Kidney tubule cell (primary cell): ENCODE measurements at places on chromosomes 2 and 18.

DNA sequence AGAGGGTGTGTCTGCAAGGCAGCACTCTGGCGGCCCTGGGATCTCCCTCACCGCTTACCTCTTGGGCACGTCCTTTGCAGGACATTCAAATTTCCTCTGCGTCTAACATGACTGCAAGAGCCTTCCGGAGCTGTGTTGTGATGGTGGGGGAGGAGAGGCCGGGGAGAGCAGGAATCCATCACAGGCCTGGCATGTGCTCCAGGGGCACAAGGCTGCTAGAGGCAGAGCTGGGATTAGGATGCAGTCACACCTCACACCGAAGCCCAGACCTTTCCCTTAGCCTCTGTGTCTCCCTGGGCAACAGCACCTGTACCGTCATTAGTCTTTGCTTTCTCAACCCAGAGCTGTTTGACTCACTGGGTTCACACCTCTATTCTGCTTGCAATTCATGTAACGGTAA, 111.3 kb downstream of the CMPK2 start:
- no peak for DNase-seq

DNA sequence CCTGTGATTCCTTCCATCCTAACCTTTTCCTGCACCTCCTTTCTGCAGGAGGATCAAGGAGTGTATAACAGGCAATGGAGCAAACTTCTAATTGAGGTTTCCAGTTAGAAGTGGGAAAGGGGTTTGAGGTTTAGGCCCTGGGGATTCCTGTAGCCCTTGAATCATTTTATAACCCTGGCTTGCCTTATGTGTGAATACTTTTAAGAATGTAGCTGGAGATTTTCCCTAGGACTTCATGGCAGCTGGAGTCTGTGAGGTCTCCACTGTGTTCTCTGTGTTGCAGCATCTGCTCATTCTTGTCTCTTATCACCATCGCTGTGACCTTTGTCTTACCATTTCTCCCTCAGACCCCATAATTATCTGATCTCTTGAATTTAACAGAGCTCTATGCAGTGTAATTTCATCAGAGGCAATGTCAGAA, 370.2 kb upstream of the SLC14A2 start:
- no peak for DNase-seq

DNA sequence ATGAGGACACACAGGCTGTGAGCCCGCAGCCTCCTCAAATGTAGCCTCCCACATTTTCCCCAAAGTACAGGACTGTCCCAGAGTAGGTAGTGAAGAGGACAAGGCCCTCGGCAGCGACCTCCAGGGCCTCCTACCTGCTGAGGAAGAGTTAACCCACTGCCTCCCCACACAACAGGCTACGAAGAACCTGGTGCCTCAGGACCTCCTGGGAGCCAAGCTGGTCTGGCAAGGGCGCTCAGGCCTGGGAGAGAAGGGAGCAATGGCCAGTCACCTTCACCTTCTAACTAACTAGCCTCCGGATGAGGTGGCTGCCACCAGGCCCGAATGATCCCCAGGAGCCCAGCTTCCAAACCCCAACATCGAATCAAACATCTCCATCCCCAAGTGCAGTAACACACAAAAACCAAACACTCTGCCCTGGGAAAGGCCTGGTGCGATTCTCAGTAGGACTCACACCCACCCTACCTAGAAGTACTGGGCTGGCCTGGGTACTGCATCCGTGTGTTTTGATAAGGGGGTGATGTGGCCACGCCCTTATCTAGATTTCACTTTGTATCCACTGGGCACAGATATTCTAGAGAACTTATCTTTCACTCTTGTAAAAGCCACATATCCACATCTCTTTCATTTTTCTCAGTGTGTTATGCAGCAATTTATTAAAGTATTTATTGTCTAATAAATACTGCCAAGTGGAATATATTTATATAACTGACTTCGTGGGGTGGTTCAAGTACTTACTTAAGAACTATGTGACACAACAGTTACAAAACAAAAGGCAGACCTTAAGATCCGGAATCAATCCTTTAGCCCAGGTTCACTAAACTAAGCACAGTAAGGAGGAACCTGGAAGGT, 9.7 kb downstream of the ERFE start:
- no peak for DNase-seq

DNA sequence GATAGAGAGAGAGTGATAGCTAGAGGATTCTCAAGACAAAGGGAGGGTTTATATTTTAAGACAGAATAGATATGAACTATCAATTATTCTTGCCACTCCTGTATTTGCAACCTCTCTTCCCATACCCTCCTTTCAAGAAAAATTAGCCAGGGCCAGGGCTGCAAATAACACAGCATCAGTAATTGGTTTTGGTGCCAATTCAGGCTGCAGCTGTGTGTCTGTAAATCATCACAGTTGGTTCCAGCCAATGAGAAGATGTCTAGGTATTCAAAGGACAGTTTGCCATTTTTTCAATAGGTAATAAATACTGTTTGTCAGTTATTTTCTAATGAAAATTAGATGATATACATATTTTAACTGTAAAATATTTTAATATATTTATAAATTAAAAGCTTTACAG, 73.5 kb downstream of the WDPCP start:
- DNase-seq: no peak

GRCh38 chr2:120105360-120105759, 92.5 kb downstream of the EPB41L5 start:
- no peak for DNase-seq

DNA sequence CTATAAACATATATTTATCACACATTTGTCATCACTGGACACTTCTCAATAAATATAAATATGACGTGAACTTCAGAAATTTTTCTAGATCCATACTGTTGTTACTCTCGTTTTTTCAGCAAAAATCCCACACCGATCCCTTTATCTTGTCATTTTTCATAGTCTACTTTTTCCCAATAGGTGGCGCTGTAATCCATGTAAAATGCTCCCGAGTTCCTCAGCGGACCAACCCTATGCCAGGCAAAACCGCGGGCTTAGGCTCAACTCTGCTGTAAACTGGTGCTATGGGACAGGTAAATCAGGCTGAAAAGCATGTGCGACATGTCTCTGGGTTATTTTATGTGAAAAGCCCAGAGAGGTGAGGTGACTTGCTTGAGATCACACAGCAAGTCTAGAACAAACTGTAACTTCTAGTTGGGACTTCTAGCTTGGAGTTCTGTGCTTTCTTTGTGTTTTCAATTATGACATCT, 104.0 kb downstream of the COBLL1 start:
- peak; percentile 85 for DNase-seq

GRCh38 chr18:61619783-61620182, 273.0 kb downstream of the RNF152 start:
- DNase-seq: no peak

DNA sequence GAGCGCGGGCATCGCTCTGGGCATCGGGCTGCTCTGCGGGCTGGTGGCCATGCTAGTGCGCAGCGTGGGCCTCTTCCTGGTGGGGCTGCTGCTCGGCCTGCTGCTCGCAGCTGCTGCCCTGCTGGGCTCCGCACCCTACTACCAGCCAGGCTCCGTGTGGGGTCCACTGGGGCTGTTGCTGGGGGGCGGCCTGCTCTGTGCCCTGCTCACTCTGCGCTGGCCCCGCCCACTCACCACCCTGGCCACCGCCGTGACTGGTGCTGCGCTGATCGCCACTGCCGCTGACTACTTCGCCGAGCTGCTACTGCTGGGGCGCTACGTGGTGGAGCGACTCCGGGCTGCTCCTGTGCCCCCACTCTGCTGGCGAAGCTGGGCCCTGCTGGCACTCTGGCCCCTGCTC, 3.8 kb downstream of the TMEM198 start:
- DNase-seq: no peak

- no peak for DNase-seq
These were observed 129.2 kb downstream of the MEP1B start for GRCh38 chr18:32319084-32319483.

GRCh38 chr2:144270951-144271350, 249.0 kb downstream of the ZEB2 start:
- no peak for DNase-seq

DNA sequence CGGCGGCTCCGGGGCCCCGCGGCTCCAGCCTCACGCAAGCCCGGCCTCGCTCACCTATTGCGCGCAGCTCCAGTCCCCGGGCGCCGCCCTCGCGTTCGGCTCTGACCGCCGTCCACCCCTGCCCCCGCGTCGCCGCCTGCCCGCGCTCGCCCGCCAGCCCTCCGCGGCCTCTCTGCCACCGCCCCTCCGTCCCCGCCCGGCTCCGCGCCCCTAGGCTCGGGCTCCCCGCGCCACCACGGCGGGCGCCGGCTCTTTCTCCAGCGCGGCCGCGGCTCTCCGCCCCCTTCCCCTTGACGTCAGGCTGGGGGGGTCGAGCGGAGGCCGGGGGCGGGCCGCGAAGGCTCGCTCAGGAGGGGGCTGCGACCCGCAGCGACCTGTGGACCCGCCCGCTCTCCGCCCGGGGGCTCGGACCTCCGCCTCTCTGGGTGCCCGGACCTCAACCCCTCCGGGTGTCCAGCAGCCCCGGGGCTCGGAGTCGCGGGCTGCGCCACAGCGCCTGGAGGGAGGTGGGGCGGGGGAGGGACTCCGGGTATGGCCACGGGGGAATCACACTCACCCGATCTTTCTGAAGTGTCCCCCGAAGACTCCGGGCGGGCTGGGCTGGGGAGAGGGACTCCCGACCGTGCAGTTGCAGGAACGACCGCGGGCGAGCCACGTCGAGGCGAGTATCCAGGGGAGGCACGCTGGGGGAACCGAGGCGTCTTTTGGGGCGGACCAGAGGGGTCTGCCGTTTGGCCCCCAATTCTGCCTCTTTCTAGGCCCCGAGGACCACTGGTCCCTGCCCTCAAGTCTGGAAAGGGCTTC, at the start of gene SEMA4C:
Gene SEMA4C (minus strand): TSS at position 259 of the 804 bp plus-strand sequence. CDS start 2,194 bp downstream, outside the sequence.
- peak; percentile 46 for DNase-seq

- DNase-seq: peak; percentile 52
These were observed 109.7 kb downstream of the CTNNA2 start for GRCh38 chr2:79622508-79622907.

DNA sequence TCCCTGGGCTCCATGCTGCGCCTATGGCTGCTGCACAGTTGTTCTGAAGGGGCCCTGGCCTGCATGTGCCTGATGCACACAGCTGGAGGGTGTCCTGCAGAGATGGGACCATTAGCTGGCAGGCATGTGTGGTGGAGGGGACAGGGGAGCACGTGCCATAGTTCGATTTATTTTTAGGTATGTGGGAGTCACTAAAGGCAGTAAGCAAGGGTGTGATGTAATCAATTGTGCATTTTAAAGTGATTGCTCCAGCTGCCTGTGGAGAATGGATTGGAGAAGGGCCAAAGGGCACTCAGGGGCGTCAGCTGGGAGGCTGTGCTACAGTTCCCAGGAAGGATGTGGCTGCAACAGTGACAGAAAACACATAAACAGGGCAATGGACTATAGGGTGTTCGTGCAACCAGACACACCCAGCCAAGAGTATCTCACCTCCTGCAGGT, 205.1 kb downstream of the ARL4C start:
- DNase-seq: peak; percentile 75
